ENCODE measurements at places on chromosomes 1 and 21.

DNA sequence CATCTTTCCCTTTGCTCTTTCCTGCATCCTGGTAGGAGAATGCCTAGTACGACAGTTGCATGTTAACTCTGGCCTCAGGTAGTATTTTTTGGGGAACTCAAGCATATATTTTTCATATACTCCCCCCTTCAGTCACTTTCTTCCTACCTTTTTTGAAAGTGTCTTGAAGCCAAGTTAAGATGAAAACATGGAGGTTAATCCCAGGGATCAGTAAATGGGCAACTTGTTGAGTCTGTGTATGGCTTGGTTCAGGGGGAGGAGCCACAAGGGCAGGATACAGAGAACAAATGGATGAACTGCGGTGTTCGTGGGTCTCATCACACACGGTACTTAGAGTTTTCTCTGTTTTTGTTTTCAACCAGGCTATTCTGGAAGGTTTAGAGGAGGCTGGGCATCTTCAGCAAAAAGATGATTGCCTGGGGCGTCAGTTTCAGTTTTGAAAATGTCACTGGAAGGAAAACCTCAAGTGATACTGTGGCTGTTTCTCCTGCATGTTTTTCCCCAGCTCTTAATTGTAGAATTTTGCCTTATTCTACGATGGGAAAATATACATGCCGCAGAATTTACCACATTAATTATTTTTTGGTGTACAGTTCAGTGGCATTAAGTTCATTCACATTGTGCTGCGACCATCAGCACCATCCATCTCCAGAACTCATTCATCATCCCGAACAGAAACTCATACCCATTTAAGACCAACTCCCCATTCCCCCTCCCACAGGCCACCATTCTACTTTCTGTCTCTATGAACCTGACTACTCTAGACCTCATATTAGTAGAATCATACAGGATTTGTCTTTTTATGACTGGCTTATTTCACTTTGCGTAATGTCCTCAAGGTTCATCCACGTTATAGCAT is 71.5 kb downstream of the MAP10 start:
- no peak for DNase-seq

DNA sequence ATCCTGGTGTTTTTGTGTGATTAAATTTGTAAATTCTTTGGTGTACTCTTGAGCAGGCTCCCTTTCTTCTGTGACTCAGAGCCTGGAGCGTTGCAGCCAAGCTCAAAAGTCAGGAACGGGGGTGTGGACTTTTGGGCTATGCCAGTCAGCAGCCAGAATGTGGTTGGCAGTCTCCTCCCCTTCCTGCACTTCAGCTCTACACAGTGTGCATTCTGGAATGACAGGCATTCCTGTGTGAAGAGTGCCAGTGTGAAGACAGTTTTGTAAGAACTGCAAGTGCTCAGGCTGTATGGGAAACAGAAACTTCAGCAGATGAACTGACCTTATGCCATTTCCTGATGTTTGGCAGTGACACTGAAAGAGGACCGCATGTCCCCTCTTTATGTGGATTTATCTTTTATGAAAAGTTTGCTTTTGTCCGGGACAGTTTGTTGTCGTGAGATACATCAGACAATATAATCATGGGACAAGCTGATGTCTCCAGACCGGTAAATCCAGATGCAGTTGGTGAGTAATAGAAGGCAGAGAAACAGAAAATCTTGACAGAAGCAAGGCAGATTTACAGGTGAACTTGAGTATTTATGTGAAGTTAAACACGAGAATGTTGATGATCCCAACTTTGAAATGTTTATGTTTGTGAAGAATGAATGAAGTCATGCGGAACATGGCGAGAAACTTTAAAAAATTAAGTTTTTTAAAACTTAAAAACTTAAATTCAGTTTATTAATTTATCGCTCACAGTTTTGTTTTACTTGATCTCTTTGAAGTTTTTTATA is 67.7 kb upstream of the RCC1 start:
- peak; percentile 78 for DNase-seq

DNA sequence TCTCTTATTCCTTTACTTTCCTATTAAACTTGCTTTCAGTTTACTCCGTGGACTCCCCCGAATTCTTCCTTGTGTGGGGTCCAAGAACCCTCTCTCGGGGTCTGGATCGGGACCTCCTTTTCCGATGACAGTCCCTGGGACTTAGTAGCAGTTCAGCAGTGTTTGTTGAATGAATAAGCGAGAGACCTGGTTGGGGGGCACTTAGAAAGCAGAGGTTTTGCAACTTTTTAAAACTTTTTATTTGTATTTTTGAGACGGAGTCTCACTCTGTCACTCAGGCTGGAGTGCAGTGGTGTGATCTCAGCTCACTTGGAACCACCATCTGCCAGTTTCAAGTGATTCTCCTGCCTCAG is 2.1 kb upstream of the ANKRD65 start:
- DNase-seq: no peak

GRCh38 chr1:14897080-14897449 is 256.5 kb upstream of the TMEM51 start:
- no peak for DNase-seq

DNA sequence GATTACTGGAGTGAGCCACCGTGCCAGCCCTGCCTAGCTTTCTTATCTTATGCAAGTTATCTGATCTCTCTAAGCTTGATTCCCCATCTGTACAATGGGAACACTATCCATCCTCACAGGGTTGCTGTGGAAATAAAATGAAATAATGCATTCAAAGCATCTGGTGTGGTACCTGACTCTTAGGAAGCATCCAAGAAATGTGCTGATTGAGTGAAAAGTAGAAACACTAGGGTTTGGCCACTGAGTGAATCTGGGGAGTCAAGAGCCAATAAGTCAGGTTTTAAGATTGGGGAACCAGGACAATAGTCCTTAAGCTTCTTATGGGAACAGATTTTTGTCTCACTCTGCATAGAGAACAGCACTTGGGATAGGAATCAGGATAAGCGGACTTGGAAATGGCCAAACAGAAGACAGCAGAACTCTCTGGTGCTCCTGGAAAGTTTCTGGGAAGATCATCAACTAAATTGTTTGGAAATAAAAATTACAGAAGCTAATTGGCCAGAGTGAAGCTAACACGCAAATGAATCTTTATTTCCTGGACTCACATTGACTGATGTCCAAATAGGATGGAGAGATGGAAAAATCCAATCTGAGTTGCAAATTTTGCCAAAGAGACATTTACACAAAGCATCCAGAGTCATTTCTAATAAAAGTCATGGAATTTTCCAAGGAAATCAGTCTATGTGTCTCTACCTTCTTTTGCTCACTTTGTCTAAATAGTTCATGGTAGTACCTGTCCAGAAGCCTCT is 3.3 kb downstream of the PAFAH2 start:
- no peak for DNase-seq

- DNase-seq: no peak
Observed at GRCh38 chr1:91537281-91537986, 36.8 kb downstream of the CDC7 start.

DNA sequence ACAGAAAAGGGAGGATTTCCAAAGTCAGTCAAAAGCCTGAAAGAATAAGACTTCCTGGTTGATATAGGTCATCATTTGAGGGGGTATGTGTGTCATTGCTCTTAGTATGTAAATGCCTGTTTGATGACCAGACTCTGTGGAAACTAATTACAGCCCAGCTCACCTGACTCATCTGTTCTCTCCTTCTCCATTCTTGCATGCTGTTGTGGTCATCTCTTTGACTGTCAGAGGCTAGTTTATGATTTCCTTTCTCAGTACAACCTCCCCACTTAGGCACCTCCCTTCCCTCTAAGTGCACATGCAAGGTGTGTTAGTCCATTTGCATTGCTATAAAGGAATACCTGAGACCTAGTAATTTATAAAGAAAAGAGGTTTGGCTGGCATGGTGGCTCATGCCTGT is 2.4 kb upstream of the C1orf116 start:
- DNase-seq: no peak

DNA sequence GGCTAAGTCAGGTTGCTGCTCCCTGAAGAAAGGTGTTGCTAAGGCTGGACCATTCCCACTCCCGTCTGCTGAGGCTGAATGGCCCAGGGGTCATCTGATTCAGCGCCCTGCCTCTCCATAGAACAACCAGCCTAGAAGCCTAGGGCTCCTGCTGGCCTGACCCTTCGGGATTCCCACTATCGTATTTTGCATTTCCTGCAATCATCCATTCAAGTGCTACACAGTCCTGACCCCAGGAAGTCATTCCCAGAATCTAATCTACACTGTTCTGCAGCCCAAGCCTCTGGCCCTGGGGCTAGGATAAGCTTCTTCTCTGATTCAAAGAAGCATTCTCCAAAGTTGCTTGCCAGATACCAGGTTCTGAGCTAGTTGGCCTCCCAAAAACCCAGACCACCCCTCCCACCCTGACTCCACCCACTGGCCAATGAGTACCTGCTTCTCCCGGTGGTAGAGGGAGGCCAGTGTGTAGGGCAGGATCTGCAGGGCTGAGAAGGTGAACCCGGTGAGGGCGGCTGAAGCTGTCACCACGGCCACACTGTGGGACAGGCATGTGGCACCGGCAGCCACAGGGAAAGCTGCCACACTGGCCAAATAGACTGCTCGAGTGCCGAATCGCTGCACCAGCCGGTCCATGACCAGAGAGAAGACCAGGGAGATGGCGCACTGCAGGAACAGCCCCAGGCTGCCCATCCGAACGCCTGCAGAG is 18.7 kb downstream of the SLC45A3 start:
- DNase-seq: no peak

- peak; percentile 24 for DNase-seq
Observed at GRCh38 chr21:26587736-26588201, 14.7 kb upstream of the CYYR1 start.

DNA sequence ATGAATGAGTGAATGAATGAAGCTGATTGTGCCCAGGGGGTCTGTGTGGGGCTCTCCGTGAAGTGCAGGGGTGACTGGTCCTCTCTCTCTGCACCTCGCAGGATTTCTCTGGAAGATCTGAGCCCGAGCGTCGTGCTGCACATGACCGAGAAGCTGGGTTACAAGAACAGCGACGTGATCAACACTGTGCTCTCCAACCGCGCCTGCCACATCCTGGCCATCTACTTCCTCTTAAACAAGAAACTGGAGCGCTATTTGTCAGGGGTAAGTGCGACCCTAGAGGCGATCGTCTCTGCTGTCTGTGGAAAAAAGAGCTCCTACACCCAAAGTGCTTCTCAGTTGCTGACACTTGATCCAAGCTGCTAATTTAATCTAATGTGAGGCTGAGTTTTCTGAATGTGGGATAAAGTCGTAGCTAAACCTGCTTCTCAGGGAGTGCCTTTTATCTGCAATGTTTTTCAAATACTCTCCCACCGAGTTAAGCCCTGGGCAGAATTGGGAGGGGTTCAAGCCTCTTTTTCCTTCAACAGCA is 101.7 kb downstream of the HUNK start:
- no peak for DNase-seq

DNA sequence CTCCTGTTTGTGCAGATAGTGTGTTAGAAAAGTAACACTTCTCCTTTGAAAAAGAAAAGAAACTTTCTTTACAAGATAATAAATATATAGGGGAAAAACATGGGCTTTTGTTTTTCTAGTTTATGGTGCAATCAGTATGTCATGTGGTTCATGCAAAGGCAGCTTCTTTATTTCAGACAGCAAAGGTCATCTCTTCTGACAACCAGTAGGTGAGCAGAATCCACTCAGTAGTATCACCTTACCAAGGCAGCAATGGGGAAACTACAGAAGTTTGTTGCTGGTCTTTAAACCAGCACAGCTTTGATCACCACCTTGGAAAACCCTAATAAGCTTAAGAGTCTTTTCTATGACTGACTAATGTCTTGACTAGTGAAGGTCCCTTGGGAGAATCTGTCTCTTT is 13.0 kb upstream of the SAMSN1 start:
- no peak for DNase-seq

DNA sequence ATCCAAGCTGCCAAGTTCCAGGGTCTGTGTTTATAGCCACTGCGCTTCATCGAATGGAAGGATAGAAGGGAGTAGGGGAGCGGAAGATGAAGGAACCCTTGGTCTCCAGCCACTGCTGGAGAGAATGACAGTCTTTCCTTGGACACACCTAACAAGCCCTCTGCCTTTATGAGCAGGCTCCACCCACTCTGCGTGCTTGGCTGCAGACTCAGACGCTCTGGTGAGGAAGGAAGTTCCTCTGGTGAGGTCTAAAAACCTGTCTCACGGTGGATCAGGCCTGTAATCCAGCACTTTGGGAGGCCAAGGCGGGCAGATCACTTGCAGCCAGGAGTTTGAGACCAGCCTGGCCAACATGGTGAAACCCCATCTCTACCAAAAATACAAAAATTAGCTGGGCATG is 55.4 kb downstream of the MATN1 start:
- DNase-seq: no peak

- no peak for DNase-seq
Observed at GRCh38 chr1:115183721-115184259, 94.5 kb upstream of the TSPAN2 start.

- no peak for DNase-seq
Observed at GRCh38 chr1:6317098-6317760, 56.3 kb upstream of the GPR153 start.

DNA sequence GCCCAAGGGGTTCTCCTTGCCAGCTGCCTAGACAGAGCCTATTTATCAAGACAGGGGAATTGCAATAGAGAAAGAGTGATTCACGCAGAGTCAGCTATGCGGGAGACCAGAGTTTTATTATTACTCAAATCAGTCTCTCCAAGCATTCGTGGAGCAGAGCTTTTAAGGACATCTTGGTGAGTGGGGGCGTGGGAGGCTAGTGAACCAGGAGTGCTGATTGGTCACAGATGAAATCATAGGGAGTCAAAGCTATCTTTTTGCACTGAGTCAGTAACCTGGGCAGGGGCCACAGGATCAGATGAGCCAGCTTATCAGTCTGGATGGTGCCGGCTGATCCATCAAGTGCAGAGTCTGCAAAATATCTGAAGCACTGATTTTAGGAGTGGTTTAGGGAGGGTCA is 64.8 kb upstream of the MRPS6 start:
- DNase-seq: no peak

- DNase-seq: no peak
Observed at GRCh38 chr1:172574080-172574479, 41.1 kb downstream of the SUCO start.

- peak; percentile 74 for DNase-seq
Observed at GRCh38 chr1:155002464-155003226, at the start of gene ZBTB7B. Gene ZBTB7B (plus strand): TSS chr1:155002802. CDS start chr1:155014661, 11,859 bp downstream.

GRCh38 chr1:229323201-229323600 is 19.6 kb downstream of the CCSAP start:
- DNase-seq: no peak

GRCh38 chr1:117815926-117816325 is 113.5 kb downstream of the GDAP2 start:
- no peak for DNase-seq

DNA sequence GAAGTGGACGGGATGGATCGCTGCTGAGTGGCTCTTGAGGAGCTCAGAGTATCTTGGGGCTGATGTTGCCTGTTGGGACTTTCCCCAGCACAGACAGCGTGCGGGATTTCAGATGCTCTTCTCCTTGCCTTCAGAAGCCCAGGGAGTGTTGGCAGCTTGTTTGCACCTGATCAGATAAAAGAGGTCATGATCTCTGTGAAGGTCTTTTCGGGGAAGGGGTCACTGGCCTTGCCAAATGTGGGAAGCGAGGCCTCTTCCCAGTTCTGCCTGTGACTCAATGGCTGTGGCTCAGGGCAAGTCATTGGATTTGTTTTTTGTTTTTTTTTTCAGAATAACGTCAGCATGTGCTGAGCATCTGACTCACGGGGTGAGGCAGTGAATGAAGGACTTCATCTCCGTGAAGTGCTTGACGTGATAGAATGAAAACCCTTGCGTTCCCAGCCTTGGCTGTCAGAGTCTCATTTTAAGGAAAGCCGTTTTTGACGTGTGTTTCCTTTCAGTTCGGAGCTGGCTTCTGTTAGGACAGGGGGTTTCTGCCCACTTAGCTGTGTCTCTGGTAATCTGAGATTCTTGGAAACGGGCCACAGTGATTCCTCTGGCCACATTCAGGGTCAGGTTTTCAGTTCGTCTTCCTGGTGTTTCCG is 46.7 kb downstream of the GALNT2 start:
- peak; percentile 44 for DNase-seq

All from eye (tissue), 1 donor.